ENCODE measurements at places on chromosomes 5 and 9. TPM values are rescaled to one million over a fixed set of nuclear protein-coding genes. Genes with fewer than 3 reads are reported as not detected.

DNA sequence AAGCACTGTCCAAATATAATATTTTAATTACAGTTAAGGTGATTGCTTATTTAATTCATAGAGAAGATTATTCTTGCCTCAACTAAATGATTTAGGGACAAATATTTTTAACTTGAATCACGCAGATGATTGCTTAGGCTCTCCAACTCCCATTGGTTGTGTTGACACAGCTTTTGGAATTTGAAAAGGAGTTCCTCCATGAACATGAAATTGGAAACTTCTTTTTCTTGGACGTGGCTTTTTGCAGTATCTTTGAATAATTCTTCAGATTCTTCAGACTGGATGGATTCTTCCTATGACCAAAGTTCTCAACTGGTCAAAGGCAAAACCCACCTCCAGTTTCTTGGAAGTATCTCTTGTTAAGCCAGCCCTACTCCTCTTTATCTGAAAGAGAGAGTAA, 456.4 kb upstream of the KLF4 start:
- no peak overlapping the region for H3K27ac ChIP-seq
- no peak overlapping the region for H3K4me3 ChIP-seq
- no peak for DNase-seq
- H3K4me1 ChIP-seq: no peaks in the 10 kb centered on the region

- no peak overlapping the region for H3K27ac ChIP-seq
- no peaks in the 10 kb centered on the region for H3K36me3 ChIP-seq
Observed at GRCh38 chr5:97877588-97877987, 694.5 kb upstream of the RIOK2 start.

GRCh38 chr5:64149268-64149667, 16.4 kb upstream of the RNF180 start:
- H3K4me1 ChIP-seq: no peaks in the 10 kb centered on the region
- H3K36me3 ChIP-seq: no peaks in the 10 kb centered on the region
- no peak overlapping the region for H3K4me3 ChIP-seq
- no peak for DNase-seq

The TRAF1 gene
- 163 TPM for total RNA-seq

The DDX4 gene
- not detected for total RNA-seq
